LHCN-M2 (cell line): ENCODE measurements at places on chromosomes 7 and 10.
A peak's percentile ranks its signal among the peaks of the same experiment; 100 is the strongest.

GRCh38 chr10:22606164-22606614 is 108.2 kb downstream of the PIP4K2A start:
- DNase-seq, result peak; percentile 65

DNA sequence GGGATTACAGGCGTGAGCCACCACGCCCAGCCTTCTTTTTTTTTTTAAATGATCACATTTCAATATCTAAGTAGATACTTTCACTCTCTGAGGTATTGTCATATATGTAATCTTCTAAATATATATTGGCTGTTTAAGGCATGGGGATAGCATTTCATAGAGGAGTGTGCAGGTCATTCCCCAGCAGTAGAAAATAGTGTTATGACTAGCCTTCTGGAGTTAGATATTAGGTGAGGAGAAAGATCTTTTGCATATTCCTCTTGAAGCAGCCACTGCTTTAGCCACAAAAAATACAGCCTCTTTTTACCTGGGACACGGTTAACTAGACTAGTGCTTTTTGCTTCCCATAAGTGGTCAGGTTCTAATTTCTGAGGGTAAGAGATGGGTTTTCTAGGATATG is 28.9 kb downstream of the ADD3 start:
- DNase-seq, result no peak

DNA sequence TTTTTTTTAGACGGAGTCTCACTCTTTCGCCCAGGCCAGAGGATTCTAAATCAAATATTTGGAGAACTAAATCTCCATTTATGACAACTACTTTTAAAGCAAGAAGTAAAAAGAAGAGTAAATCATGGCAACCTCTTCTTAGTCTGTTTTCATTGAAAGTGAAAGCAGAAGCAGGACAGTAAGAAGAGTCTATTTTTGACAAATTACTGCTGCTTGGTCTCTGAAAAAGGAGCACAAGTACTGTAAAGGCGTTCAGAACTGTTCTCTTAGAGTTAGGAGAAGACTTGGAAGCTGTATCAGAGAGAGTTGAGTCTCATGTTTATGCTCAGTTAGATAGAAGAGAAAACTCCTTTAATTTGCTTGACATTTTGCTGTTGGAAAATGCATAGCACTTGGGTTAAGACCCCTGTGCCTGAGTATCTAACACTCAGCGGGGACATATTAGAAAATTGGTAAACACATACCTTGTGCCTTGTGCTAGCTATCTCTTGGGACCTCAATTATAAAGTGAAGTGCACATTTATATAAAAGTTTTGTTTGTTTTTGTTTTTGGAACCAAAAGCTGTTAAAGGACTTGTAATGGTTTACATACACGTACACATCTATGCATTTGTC is 433.0 kb downstream of the ANKRD7 start:
- no peak for DNase-seq

DNA sequence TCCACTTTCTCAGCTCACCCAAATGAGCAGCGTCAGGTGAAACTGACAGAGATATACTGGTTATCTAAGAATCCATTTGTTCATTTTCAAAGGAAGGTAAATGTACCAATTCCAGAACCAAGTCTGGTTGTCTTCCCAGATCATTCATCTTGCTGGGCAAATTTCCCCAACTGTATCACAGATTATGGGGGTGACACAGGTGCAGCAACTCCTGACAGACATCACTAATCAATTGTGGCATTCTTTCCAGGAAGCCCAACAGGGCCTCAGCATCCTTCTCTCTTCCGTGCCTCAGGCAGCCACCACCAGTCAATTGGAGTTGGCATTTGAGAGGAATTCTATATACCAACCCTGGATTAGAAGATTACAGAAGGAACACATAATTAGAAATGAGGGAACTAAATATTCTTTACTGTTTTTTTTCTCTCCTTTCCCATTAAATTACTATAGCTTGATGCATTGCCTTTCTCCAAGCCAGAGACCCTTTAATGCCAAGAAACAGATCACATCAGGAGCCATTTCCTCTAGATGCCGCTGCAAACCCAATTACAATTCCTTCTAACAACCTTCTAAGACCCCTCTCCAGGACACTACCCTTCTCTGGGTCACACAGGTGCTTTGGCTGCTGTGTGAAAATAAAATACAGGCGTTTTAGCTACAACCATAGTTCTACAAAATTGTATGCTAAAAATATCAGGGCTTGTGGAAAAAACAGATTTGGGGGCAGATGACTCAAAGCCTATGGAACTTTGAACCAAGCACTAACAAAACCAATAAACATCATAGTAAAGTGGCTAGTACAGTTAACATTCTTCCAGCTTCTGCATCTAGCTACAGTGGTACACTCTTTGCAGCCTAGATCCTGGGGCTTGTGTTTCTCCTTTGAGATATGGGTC is 291.6 kb downstream of the RNLS start:
- peak; percentile 14 for DNase-seq

GRCh38 chr7:75055830-75056772 is 17.5 kb downstream of the RCC1L start:
- DNase-seq, result peak; percentile 58
